Left colon (tissue), 2 donors: ENCODE measurements at places on chromosomes 4 and X. TPM values are rescaled to one million over a fixed set of nuclear protein-coding genes. Genes with fewer than 3 reads are reported as not detected.

- no peak for DNase-seq
These were observed 48.6 kb downstream of the DCLK2 start for GRCh38 chr4:150126864-150127203.

GRCh38 chr4:60579335-60579734 lies 620.8 kb upstream of the ADGRL3 start:
- DNase-seq: no peak

Gene NSUN7
- 8.6 TPM for total RNA-seq

Gene NCBP2L
- not detected for total RNA-seq

Gene RPS3A
- total RNA-seq: 1,187 TPM

GRCh38 chr4:112664611-112665010 lies 27.7 kb downstream of the LARP7 start:
- no peak for DNase-seq

Gene KIF4A
- 6.7 TPM for total RNA-seq

- DNase-seq: no peak
These were observed 163.9 kb upstream of the SLC7A11 start for GRCh38 chr4:138405934-138406567.

GRCh38 chr4:76651616-76652015 lies 216.6 kb downstream of the SHROOM3 start:
- no peak for DNase-seq

Gene FAM184B
- 0.18 TPM for total RNA-seq

DNA sequence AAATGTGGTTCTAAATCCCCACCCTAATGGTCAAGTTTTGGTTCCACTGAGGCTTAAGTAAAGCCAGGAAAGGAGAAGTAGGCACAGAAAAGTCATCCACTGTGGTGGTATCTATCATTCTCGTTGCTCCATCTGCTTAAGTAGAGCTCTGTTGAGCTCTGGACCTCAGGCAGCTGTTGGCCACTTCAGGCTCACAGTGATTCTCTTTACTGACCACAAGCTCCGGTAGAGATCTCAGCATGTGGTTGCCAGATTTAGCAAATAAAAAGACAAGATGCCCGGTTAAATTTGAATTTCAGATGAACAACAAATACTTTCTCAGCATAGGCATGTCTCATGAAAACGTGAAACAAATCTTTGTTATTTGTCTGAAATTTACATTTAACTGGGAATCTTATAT lies 132.3 kb upstream of the PTCHD1 start:
- no peak for DNase-seq

Gene MAGEB2
- not detected for total RNA-seq

DNA sequence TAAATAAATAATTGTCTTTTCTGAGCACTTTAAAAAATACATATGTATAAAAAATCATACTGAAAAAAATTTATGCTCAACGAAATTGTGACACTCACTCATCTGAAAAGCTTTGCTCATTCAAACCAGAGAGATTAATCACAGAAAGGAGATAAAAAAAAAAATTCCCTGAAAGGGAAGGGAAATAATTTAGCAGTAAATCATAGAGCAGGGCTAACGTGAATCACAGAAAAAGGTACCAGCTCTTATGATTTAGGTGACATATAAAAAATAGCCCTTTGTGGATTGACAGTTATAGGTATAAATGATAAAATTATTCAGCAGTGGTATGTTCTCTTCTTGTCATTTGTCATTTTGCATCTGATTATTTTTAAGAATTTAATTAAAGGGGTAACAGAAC lies 552.7 kb upstream of the TENM3 start:
- no peak for DNase-seq

Gene FGF5
- 0.28 TPM for total RNA-seq

- DNase-seq: no peak
These were observed 53.3 kb downstream of the MEPE start for GRCh38 chr4:87886083-87886482.

DNA sequence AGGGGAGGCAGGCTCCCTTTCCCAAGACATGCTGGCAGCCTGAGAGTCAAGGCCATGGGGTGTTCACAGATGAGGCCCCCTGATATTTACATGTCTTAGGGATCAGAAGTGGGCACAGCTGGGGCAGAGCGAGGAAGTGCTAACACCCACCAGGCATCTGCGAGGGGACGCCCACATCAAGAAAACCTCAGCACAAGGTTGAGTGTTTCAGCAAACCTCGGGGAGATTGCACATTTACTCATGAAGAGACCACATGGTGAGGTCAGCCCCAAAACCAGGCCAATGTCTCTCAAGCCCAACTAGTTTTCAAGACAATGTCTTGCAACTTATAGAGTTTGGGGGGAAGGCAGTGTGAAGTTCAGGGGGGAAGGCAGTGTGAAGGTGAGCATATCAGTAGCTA lies 55.2 kb downstream of the CLNK start:
- DNase-seq: no peak

GRCh38 chrX:37348231-37348970 lies 763 bp upstream of the PRRG1 start:
- DNase-seq: no peak

- DNase-seq: no peak
These were observed 314.7 kb downstream of the LDB2 start for GRCh38 chr4:16583764-16584163.

DNA sequence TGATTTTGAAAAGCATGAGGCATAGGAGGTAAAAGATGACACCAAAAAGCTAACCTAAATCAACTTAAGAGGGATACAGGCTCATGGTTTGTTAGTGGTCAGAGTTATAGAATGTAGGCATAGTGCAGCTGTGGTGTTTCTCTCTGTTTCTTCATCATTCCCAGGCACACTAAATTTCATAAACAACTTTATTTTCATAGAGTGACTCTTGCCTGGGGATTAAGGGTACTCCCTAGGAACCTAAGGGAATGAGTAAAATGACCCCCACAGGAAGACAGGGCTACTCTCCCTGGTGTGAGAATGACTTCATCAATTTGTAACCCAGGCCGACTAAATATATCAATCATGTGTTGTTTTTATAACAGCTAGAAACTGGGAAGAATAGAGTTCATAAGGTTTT lies 11.1 kb downstream of the FABP2 start:
- no peak for DNase-seq

GRCh38 chr4:1080961-1081688 lies 32.2 kb downstream of the RNF212 start:
- peak; percentile 15 for DNase-seq

DNA sequence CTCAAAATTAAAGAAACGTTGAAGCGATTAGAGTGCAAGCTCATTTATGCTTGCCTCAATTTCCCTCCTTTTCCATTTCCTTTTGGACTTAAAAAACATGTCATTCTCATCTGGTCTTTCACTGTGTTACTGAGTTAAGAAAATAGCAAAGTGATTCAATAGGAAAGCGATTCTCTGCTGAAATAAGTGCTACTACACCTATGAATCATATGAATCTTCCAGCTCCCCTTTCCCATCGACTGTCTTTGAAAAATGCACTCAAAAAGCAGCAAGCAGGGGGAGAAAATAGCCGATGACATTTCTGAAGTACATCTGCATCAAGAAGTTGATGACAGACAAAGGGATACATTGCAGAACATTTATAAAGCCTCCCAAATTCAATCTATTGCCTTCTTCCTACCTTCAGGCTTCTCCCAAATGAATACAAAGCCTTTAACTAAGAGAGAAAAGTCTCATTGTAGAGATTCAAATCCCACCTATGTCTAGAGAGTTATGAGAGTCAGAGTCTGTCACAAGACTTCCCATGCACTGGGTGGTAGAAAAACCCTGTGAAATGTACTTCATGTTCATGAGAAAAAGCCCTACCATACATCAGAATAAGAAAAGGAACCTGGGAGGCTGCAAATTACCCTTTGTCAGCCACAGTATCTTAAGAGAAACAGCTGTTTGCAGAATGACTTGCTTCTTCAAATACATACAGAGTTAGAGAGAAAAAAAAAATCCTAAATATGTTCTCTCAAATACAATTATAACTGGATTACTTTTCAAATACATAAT lies 78.9 kb downstream of the MBNL3 start:
- DNase-seq: no peak

DNA sequence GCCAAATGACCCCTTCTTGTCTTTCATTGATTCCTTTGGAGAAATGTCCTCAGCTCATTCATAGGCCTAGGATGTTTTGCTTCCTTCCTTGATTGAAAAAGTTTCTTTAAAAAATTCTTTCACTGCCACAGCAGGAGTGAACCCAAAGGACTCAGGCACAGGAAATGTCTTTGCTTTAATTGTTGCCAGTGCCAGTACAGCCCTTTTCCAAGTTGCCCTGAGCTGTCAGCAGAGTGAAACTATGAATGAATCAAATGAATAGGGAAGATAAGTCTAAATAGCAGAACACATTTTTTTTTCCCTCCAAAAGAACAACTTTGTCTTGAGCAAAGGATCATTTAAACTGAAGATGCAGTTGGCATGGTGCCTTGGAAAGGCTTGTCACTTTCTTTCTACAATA lies 63.8 kb upstream of the SLC4A4 start:
- no peak for DNase-seq

Gene GAGE12J
- not detected for total RNA-seq

GRCh38 chrX:113959912-113960626 lies 623.8 kb upstream of the HTR2C start:
- no peak for DNase-seq

DNA sequence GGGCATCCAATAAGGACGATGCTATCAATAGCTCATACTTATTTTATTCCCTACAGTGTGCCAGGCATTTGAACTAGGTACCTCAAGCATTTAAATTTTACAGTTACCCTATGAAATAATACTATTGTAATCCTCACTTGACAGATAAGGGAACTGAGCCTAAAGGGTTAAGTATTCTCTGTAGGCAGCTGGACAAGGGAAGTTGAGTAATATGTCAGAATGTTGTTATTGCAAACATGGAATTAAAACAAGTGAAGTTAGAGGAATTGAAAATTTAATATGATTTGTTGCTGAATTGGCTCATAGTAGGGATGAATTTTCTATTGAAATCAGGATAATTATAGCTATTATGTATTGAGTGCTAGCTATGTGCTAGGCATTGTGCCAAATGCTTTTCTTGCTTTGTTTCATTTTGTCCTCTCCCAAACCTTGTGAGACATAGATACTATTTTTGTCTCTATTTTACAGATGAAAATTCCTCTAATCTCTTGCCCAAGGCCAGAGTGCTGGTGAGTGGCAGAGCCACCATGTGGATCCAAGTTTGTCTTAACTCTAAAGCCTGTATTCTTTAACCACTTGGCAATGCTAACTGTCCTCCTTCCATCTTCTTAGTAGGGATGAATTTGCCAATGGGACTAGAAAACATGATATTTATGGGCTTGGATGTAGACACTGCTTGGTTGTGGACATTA lies 58.1 kb downstream of the TMEM164 start:
- DNase-seq: no peak

Gene DKK2
- total RNA-seq: 0.12 TPM

- DNase-seq: no peak
These were observed at the start of gene GK for GRCh38 chrX:30653415-30654131. Gene GK, plus strand, starts transcription at chrX:30653423. Its CDS starts 115 bp downstream, at chrX:30653538.

DNA sequence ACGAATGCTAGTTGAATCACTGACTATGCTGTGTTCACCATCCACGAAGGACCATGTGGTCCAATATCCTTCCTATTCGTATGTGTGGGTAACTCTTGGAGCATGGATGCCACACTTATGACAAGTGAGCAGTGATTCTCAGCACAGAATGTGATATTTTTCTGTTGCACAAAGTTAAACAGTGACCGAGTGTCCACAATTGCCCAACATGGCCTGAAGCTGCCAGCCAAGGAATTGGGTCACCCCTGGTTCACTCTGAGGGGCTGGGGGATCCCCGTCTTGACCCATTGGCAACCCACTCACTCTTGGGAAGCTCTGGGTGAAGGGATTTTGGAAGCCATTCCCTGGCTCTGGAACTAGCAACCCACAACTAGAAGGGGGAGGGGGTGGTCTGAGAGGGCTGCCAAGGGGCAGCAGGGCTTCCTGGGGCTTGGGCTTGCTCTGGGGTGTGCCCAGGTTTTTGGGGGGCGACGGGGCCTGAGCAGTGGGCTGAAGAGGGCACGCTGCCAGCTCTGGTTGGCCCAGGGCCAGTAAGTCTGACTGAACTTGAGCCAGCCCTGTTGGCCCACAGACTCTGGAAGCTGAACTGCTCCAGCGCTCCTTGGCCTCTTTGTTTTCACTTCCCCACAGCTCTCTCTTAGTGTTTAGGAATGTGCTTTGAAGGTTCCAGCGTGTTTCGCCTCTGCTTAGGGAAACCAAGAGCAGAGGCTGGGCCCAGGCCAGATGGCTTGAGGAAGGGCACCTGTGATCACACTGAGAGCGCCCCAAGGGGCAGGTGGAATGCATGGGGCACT lies 43.1 kb upstream of the BCOR start:
- DNase-seq: no peak

Gene MGAT4D
- not detected for total RNA-seq

Gene CT47B1
- not detected for total RNA-seq

Gene KCNIP4
- 3.4 TPM for total RNA-seq

DNA sequence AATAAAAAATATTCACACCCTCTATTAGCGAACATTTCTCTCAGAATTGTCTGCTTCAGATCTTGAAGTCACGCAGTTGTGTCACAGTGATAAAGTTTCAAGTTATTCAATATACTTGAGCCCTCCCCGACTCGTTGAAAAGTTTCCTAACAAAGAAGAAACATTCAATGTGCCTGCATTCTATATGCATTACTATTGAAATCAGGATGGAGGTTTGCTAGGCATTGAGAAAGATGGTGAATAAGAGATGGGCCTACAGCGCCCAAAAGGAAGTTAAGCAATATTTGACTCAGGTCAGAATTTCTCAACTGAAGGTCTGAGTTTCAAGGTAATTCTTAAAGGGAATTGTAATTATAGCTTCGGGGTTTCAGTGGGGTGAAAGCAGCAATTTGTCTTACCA lies 6.1 kb downstream of the TCEANC start:
- DNase-seq: no peak

GRCh38 chr4:1684506-1685234 lies 557 bp upstream of the FAM53A start:
- peak; percentile 35 for DNase-seq

- DNase-seq: no peak
These were observed 26.5 kb upstream of the TRO start for GRCh38 chrX:54894159-54894558.

GRCh38 chr4:75457365-75457764 lies 56.8 kb downstream of the RCHY1 start:
- DNase-seq: no peak

- DNase-seq: no peak
These were observed 57.4 kb downstream of the PSAPL1 start for GRCh38 chr4:7377223-7377865.

Gene OPRPN
- total RNA-seq: not detected

GRCh38 chr4:8662776-8663175 lies 70.2 kb downstream of the CPZ start:
- no peak for DNase-seq

DNA sequence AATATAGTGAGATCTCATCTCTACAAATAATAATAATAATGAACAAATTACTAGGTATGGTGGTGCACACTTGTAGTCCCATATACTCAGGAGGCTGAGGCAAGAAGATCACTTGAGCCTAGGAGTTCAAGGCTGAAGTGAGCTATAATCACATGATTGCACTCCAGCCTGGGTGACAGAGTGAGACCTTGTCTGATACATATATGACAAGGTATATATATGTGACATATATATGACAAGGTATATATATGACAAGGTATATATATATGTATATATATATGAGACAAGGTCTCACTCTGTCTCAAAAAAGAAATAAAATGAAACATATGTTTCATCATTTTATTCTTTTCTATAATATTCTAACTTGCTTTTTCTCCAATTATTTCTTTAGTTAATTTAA lies 278.1 kb upstream of the TET2 start:
- no peak for DNase-seq
